ENCODE measurements at places on chromosomes 7 and 10.

- no peak for DNase-seq
Measured at GRCh38 chr10:63539994-63540393, 18.8 kb downstream of the REEP3 start.

DNA sequence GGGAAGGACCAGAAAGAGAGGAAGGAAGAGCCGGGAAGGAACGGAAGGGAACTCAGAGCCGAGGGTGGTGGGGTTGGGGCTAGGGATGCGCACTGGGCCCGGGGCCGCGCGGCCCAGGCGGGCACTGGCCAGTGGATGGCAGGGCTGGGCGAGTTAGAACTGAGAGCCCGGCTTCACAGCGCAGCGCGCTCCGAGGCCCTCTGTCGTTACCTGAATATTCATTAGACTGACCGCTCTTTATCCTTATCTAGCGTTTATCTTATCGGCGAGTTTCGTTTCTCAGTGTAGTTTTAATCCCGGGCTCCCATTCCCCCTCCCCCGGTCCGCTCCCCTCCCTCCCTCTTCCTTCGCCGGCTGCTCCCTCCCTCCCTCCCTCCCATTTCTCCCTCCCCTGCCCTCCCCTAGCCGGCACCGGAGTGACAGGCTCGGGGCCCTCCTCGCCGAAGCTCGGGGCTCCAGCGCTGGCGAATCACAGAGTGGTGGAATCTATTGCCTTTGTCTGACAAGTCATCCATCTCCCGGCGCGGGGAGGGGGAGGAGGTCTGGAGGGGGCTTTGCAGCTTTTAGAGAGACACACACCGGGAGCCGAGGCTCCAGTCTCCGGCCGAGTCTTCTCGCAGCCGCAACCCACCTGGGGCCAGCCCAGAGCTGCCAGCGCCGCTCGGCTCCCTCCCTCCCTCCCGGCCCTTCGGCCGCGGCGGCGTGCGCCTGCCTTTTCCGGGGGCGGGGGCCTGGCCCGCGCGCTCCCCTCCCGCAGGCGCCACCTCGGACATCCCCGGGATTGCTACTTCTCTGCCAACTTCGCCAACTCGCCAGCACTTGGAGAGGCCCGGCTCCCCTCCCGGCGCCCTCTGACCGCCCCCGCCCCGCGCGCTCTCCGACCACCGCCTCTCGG is at the start of gene PAX2:
TSS of gene PAX2 (plus strand) at position 596 of the 895 bp plus-strand sequence. CDS start 679 bp downstream, outside the sequence.
- no peak for DNase-seq

DNA sequence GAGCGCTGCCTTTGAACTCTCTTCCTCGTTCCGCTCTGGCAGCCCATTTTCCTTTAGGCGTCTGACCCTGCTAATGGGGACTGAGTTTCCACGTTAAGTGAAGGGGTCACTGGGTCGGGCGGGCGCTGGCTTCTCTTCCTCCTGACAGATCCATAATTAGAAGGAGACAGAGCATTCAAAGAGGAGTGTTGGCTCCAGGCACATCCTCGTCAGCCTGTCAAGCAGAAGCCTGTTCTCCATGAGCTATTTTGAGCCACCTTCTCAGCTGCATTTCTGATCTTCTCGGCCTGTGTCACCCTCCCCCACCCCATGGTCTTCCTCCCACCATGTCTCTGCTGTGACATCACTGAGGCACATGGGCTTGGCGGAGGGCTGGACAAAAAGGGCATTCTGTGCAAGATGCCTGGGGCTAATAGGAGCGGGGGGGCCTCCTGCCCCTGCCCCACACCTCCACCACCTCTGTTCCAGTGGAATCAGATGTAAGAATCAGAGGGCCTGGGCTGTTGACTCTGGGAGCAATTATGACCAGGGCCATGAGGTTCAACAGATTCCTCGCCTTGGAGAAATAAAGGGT is 248.1 kb downstream of the PLXNA4 start:
- DNase-seq = no peak

- DNase-seq = peak; percentile 87
Measured at GRCh38 chr7:43648473-43649406, 65.8 kb downstream of the STK17A start.

DNA sequence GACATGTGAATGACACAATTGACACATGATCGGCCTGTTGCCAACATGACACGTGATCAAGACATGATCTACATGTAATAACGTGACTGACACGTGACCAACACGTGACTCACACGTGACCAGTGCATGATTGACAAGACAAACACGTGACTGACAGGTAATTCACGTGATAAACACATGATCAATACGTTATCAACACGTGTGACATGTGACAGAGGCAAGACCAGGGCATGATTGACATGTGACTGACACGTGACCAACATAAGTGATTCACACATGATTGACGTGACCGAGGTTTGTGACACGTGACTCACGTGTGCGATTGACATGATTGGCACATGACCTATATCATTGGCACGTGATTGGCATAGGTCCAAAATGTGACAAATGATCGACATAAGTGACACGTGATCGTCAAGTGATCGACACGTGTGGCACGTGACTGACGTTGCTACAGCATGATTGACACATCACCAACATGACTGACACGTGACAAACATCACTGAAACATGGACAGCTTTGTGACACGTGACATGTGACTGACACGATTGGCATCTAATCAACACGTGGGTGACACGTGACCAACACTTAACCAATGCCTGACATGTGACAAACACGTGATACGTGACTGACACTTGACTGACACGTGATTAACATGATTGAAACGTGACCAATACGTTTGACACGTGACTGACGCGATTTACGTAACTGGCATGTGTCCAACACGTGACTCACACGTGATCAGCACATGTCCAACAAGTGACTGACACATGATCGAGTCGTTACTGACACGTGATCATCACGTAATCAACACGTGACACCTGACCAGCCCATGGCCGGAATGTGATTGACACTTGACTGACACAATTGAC is 23.0 kb downstream of the CRPPA start:
- DNase-seq = no peak

DNA sequence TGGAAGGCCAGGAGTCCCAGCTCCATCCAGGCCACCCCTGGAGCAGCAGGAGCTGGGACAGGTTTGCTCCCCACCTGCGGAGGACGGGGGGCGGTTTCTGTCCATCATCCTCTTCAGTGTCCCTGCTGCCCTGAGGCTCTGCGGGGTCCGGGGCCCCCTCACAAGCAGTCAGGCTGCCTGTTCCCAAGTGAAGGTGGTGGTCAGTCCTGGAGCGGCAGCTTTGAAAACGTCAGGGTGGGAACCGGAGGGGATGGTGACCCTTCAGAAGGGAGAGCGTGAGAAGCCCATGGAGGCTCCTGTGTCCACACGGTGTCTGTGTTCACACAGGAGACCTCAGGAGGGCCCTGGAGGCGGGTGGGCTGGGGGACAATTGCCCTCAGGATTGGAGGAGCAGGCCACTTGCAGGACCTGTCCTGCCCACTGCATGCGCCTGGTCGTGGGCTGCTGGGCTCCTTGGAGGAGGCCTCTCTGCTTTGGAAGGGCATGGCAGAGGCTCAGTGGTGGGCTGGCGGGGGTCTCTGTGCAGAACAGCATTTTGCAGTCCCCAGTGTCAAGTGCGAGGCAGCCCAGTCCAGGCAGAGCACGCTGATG is 49.3 kb upstream of the INPP5A start:
- DNase-seq = peak; percentile 62

DNA sequence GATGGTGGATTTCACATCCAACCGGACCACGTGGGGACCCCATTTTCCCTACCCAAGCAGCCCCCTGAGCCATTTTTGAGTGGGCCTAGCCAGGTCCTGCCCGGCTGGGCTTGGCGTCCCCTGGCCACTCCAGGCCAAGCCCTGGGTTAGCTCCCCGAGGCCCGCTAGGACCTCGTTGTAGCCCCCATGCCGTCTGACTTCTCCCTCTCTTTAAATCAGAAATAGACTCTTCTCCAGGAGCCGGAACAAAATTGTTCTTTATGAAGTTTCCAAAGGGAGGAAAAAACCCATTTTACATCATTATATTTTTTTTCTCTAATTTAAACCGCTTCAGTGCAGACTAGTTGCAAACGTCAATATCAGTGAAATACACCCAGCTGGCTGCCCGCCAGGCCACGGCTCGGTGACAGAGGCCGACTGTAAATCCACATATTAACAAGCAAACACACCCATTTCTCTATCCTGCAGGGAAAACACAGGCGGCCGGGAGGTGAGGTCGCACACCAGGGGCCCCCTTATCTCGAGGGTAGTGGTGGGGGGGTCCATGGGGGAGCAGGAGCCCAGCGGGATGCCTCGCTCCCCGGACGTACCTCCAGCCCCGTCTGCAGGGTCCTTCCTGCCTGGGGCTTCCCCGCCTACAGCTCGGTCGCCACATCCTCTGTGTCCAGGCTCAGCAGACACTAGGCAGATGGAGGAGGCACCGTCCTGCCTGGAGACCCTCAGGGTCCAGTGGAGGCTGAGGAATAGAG is 72.7 kb downstream of the ELFN1 start:
- DNase-seq = no peak

DNA sequence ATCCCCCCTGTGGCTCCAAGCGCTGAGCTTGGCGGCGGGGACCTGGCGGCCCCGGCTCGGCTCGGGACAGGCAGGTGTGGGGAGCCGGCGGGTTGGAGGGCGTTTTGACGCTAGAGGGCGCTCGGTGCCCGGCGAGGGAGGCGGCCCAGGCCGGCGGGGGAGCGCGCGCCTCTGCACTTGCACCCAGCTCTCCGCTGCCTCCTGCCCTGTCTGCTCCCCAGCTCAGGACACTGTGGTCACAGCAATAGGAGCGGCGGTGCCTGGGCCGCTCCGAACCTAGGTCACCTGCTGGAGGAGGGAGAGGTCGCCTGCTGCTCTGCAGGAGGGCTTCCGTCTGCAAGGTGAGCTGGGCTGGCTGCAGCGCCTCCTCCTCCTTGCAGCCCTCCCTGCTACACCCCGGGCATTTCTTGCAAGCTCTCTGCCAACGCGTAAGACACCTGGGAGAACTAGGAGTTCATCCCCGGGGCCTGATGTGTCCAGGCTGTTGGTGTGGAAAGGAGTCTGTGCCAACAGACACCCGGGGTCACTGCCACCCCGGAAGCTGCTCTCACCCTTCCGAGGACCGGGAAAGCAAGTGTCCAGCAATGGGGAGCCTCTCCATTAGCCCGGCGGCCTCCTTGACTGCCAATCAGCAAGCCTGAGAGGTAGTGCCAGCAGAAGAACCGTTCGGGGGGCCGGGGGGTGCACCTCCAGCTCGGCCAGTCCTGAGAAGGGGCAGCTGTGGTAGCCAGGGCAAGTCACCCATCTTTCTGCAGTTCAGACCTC is 620.4 kb downstream of the GALNT17 start:
- DNase-seq = no peak

DNA sequence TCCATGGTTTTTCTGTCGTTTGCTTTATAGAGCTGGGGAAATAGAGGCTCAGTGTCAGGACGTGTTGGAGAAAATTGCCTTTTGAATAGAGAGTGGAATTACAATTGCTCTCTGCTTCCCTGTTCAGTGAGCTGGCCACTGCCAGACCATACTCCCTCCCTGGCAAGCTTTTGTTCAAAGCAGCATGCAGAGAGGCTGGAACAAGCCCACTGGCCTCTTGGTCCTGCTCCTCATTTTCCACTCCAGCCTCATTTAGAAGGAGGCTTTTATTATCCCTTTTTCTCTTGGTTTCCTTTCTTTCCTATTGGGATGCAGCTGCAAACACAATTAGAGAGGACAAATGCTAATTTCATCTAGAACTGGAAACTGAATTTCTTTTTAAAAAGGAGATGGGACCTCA is 302.2 kb upstream of the PODXL start:
- DNase-seq = no peak

GRCh38 chr10:99433378-99434020 is 3.1 kb upstream of the GOT1 start:
- DNase-seq = no peak

- DNase-seq = no peak
Measured at GRCh38 chr10:60427709-60428386, 38.2 kb upstream of the ANK3 start.

DNA sequence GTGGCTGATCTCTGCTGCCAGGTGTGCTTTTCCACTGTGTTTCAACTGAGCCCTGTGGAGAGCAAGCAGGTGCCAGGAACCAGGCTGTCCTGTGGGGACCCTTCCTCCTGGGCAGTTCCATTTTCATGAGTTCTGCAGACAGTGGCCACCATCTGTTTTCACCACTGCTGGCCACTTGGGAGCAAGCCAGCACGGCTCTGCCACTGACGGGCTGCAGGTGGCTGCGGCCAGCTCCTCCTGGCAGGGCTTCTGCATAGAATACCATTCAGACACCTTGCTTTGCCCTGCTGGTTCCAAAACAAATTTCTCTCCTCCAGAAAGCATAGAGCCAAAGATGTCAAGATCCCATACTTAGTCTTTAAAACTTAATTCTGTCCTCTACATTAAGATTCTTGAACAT is 48.3 kb downstream of the LANCL2 start:
- DNase-seq = no peak

GRCh38 chr7:123876557-123877256 is 31.7 kb downstream of the HYAL4 start:
- no peak for DNase-seq

GRCh38 chr10:26334932-26335573 is 103.1 kb upstream of the APBB1IP start:
- DNase-seq = peak; percentile 77

- DNase-seq = no peak
Measured at GRCh38 chr7:12706900-12707536, 19.6 kb downstream of the ARL4A start.

GRCh38 chr7:101739775-101740398 is 77.5 kb upstream of the CUX1 start:
- DNase-seq = no peak

- DNase-seq = no peak
Measured at GRCh38 chr7:104852386-104852785, 161.6 kb upstream of the KMT2E start.

- DNase-seq = no peak
Measured at GRCh38 chr7:48421357-48421756, 250.1 kb downstream of the ABCA13 start.

DNA sequence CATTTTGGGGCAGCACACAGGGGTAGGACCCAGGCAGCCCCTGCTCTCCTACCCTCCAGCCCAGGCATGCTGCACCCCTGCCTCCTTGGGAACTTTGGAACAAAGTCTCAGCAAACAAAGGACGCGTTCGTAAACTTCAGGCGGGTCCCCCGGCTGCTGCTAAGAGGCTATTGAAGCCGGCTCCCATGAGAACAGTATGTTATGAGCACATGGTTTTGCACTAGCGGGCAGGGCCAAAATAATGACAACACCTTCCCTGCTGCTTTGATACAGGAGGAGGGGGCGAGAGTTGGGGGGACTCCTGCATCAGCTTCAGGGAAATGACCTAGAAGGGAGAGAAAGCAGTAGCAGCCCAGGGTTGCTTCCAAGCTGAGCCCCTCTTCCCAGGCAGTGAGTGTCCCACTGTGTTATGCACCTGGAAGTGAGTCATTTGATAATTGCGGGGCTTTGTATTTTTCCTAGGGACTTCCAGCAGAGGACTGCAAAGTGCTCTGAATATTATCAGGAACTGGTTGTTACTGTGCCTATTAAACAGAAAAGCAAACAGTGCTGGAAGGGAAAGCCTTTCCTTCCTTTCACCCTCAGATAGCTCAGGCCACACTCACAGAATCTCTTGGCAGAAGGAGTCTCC is 6.9 kb downstream of the ITPRIP start:
- peak; percentile 78 for DNase-seq
